Left forelimb (tissue), 1 donor: ENCODE measurements at places on chromosomes 11 and 22.

- peak; percentile 51 for DNase-seq
Measured at GRCh38 chr22:47782328-47783075, 1020.1 kb downstream of the TBC1D22A start.

DNA sequence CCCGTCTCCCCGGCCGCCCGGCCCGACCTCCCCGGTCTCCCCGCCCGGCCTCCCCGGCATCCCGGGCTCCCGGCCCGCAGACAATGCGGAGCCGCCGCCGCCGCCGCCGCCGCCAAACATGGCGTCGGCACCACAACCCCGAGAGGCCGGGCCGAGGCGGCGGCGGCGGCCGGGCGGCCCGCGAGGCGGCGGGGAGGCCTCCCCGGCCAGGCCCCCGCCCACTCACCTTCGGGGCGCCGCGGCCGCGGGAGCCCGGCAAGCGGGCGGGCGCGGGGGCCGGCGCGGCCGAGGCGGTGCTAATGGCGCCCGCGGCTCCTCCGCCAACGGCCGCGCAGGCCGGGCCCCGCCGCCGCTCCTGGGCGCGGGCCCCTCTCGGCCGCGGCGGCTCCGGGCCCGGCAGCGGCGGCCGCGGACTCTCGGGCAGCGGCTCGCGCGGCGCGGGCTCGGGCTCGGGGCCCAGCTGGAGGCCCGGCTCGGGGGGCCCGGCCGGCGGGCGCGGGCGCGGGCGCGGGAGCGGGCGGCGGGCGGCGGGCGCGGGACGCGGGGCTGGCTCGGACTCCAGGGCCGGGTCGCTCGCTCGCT lies 311 bp downstream of the BRD1 start:
- no peak for DNase-seq

DNA sequence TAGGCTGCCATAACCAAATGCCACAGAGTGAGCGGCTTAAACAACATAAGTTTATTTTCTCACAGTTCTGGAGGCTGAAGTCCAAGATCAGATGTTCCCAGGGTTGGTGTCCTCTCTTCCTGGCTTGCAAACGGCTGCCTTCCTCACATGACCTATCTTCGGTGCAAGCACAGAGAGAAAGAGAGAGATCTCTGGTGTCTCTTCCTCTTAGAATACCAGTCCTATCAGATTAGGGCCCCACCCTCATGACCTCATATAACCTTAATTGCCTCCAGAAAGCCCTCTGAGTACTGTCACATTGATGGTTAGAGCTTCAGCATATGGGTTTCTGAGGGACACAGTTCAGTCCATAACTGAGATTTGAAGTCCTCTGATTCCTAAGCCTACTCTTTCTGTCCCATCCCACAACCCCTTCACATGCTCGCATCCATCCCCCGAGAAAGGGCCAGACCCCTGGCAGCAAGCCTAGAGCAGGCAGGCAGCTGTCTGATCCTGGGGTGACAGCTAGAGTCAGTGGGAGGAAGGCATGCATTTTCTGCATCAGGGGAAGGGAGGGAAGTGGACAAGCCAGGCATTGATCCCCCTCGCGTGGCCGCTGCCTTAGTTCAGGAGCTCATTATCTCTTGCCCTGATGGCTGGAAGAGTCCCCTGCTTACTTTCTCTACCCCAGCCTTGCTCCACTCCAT lies 114.1 kb downstream of the FAR1 start:
- no peak for DNase-seq

DNA sequence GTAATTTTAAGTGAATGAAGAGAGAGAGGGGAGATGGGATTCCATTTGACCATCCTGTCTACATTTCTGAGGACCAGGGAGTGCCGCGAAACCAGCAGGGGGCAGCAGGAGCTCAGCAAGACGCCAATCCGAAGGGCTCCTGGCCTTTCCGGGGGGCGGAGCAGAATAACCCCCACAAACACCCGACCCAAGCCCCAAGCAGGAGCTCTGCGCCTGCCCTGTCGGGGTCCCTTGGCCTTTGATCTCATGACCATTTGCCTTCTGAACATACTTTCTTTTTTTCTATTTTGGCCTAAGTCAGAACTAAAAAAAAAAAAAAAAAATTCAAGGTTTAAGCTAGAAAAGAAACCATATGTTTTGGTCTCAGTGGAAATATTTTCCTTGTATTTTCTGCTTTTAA lies 21.9 kb upstream of the SCN2B start:
- peak; percentile 78 for DNase-seq

GRCh38 chr11:123330948-123331347 lies 99.1 kb upstream of the GRAMD1B start:
- no peak for DNase-seq

- DNase-seq, result no peak
Measured at GRCh38 chr22:16932577-16932976, 75.4 kb downstream of the GAB4 start.

DNA sequence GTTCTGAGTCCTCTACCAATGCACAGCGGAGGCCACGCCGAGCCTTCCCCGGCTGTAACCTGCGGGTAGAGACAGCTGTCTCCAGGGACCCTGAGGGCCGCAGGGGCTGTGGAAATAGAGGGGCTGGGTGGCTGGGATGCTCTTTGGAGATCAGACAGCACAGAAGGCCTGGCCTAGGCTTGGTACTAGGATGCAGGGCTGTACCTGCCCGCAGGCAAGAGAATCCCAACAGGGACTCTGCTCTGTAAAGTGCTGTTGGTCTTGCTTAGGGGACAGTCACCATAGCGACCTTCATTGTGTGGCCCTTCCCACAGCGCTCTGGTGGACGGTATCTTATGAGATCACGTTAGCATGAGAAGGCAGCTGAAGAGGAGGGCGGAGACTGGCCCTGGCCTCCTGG lies 11.3 kb upstream of the KCNJ5 start:
- DNase-seq, result no peak

- DNase-seq, result no peak
Measured at GRCh38 chr11:106280036-106280435, 202.6 kb downstream of the AASDHPPT start.

DNA sequence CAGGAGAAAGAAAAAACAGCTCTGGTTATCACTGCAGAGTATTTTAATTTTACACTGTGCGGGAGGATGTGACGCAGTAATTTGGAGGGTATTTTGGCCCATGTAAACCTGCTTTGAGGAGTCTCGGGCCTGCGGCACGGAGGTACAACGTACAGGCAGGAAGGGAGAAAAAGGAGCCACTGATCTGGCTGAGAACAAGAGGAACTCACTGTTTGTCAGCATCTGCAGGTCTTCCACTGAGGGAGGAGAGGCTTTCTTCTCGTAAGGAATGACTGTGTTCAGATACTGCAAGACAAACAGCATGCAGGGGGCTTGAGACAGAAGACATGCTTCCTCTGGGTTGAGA lies 44.0 kb downstream of the FEZ1 start:
- DNase-seq, result no peak

DNA sequence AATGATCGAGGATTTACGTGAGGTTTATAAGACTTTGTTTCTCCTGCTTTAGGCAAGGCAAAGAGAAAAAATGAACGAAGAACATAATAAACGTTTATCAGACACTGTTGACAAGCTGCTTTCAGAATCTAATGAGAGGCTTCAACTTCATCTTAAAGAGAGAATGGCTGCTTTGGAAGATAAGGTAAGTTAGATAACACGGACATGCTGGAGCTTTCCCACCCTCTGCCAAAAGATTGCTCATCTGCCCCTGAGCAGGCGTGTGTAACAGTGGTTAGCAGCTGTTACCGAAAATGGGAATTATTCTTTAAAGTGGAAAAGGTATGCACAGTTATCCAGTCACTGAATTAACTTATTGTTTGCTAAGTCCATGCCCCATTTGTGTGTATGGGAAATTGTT lies 62.8 kb upstream of the CTTN start:
- DNase-seq, result no peak

DNA sequence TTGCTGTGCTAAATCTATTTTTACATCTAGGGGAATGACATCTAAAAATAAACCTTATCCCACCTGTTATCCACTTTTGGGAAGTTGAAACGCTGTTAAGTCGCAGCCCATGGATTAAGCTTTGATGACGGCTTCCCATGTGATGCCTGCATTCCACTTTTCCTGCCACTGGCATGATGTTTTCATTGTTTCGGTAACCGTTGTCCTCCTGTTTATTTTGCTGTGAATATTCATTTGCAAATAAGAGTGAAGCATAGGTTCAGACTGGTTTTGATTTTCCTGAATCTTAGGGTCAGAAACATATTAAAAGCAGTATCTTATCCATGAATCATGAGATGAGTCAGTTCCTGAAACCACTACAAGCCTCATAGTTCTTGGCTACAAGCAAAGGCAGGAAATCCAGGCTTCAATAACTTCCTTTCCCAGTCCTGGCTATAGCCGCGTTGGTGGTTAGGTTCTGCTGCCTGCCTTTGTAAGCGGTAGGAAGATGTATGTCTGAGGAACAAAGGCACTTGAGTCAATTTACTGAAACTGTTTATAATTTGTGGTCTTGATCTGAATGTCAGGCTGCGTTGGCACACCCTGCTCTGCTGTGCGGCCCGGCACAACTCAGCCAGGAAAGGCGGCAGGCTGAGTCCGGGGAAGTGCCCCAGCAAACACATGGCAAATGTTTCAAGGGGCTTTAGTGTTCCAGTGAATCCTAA lies 19.4 kb downstream of the TEAD1 start:
- peak; percentile 75 for DNase-seq

- DNase-seq, result no peak
Measured at GRCh38 chr11:124090996-124091395, 24.3 kb upstream of the VWA5A start.

DNA sequence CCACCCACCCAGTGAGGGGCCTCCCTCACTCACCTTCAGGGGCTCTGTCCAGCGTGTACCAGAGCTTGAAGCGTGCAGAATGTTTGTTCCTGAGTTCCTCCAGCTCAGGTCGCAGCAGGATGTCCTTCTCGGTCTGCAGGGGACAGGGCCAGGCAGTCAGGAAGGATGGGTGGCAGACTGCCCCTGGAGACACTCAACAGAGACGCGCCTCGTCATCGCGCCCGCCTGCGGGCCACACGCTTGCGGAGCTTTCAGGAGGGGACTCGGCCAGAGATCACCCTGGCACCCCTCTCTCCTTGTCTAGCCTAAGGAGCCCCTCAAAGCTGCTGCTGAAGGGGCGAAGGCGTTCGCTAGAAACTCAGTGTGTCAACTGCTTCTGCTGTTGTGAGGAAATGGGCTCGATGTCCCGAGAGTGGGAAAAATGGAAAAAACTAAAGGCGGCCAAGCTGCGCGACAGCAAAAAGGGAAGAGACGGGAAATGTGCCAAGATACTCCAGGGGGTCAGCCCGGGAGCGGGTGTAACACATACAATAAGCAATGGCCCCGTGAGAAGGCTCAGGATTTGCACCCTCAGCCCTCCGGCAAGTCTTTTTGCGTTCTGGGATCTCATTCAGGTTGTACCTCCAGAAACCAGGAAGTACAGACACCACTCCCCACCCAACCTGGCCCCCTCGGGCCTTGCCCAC lies 9.2 kb upstream of the POLDIP3 start:
- no peak for DNase-seq

- DNase-seq, result no peak
Measured at GRCh38 chr11:69671734-69672465, 3.3 kb downstream of the LTO1 start.

- no peak for DNase-seq
Measured at GRCh38 chr22:40477683-40478337, 107.4 kb downstream of the SGSM3 start.

GRCh38 chr11:94586546-94586945 lies 19.4 kb downstream of the PIWIL4 start:
- DNase-seq, result no peak

- no peak for DNase-seq
Measured at GRCh38 chr22:44225091-44225689, 44.5 kb downstream of the PARVG start.

DNA sequence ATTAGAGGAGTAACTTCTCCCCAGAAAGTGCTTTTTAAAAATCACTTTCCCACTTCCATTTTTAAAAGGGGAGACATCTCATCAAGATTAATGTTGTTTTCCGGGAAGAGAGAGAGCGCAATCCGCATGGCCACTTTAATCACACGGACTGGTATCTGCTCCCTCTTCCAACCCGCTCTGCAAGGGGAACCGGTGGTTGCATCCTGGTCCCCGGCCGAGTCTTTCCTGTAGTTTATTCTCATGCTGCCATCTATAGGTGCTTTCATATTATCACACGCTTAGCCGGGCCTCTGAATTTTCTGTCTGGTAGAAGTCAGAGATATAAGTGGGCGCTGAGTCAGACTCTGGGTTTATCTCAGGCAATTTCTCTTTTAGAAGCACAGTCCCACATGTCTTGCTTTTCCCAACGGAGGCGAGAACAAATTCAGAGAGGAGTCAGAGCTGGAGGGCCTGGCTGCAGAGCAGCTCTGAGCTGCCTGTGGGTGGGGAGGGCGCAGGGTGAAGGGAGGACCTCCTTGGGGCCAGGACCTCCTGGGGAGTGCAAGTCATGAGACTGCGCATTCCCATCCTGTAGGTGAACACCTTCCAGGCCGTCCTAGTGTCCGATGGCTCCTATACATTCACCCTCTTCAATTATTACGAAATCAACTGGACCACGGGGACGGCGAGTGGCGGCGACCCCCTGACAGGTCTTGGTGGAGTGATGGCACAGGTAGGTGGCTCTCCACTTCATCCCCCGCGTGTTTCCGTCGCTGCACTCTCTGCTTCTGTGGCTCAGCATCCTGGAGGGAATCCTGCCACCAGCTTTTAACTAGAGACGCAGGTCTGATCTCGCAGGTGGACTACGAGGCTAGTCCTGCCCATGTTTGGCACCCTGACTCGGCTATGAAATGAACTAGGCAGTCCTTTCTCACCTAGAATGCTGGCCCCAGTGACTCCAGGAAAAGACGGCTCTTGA lies 11.7 kb downstream of the TECTA start:
- no peak for DNase-seq

- DNase-seq, result peak; percentile 20
Measured at GRCh38 chr11:8658321-8659057, 24.0 kb downstream of the TRIM66 start.

DNA sequence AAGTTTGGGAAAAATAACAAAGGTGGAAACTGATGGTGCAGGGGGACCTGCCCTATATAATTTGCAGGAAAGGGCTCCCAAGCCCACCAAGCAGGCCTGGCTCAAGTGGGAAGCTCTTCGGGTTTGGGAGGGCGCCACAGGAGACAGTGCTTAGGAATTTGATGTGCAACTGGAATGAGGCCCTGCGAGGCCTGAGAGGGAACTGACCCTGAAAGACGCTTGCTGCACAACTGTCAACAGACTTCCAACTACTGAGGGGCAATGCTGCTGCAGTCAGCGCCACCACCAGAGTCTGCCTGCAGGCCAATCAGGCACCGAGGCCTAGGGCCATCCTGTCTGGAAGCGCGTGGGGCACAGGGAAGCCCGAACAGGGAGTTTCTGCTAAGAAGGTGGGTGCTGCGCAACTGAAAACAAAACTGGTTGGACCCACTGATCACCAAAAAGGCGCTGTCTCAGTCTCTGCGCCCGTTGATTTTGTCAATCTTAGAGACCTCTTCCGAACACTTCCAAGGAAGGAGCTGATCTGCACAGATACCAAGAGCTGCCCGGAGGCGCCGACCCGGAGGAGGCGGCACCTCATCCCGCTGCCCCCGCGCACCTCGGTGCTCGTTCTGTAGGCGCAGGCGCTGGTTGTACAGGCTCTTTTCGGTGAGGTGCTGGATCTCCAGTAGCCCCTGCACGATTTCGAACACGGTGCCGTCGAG lies 667 bp downstream of the DGCR6L start:
- DNase-seq, result peak; percentile 62

- no peak for DNase-seq
Measured at GRCh38 chr11:1449490-1450243, 36.9 kb downstream of the MOB2 start.

- DNase-seq, result no peak
Measured at GRCh38 chr11:62150887-62151736, 27.3 kb downstream of the INCENP start.
